HCT116 (cell line): ENCODE measurements at places on chromosomes 1 and 21.

- DNase-seq: no peak
Measured at GRCh38 chr1:19734472-19734999, 65.2 kb downstream of the TMCO4 start.

DNA sequence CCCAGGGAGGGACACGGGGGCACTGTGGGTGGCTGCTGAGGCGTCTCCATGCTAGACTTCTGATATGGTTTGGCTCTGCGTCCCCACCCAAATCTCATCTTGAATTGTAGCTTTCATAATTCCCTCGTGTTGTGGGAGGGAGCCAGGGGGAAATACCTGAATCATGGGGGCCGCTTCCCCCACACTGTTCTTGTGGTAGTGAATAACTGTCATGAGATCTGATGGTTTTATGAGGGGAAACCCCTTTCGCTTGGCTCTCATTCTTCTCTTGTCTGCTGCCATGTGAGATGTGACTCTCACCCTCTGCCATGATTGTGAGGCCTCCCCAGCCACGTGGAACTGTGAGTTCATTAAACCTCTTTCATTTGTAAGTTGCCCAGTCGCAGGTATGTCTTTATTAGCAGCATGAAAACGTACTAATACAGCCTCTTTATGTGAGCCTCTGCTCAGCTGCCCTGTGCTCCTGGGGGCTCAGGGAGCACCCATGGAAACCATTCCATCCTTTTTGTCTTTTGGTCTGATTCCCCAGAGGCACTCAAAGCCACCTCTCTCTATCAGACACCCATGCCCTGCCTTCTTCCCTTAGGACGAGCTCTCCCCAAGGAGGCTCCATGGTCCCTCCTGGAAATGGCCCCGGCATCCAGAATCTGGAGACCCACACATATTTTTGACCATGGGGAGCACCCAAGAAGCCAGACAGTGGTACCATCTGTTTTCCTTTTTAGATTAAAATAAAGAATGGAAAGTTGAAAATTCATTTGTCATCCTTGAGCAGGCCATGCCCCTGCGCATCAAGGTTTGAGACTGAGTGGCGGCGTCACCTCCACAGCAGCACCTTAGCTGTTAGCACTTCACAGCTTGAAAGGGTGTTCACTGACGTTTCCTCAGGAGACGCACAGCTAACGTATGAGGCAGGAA is 65.9 kb upstream of the FAM20B start:
- DNase-seq: no peak

DNA sequence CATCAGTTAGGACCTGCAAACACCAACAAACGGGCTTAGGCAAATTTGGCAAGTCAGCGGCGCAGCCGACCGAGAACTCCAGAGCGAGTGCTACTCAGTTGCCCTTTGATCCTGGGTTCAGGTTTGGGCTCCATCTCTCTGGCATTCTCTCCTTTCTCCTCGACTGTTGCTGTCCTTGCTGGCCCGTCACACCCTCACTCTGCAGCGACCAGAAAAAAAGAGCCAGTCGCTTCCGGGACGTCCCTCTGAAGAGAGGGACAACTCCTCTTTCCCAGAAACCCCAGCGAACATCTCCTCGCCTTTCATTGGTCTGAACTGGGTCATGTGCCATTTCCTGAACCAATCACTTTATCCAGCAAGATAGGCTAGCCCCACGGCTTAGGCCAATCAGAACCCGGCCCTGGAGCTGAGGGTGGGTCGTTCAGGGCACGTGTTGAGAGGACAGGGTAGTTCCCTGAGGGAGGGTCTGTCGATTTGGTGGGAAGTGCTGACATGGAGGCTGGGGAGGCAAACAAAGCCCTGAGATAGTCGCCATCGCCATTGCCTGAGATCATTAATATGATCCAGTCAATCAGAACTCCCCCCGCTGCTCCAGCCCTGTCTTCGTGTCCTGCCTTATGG is 113.7 kb downstream of the PTPRU start:
- no peak for DNase-seq

- no peak for DNase-seq
Measured at GRCh38 chr1:150149271-150150132, at the start of gene PLEKHO1. TSS of gene PLEKHO1 (plus strand) at chr1:150149916. CDS start at chr1:150150258, 342 bp downstream.

- peak; percentile 95 for DNase-seq
Measured at GRCh38 chr1:24683713-24684162, 40.6 kb downstream of the SRRM1 start.

GRCh38 chr21:43723648-43724047 is 4.7 kb downstream of the PDXK start:
- DNase-seq: no peak

DNA sequence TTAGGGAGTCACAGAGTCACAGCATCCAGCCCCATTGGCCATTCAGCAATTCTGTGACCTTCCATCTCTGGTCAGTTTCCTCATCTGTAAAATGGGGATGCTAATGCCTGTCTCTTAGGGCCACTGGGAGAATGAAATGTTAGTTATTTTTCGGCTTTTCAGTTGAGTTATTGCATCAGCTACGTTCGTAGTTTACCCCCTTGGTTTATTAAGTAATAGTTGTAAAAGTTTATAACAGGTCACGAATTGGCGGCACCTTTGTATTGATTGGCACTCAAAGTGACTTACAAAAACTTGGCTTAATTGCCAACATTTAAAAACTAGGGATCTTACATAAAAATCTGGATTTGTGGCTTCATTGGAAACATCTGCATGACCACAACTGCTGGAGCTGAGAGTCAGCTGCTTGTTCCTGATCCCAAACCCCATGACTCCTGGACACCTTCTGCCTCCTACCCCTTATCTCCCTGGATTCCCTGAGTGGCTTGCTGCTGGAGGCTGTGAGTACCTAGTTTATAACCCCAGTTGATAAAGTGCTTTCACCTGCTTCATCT is 23.0 kb upstream of the SLC1A7 start:
- no peak for DNase-seq

DNA sequence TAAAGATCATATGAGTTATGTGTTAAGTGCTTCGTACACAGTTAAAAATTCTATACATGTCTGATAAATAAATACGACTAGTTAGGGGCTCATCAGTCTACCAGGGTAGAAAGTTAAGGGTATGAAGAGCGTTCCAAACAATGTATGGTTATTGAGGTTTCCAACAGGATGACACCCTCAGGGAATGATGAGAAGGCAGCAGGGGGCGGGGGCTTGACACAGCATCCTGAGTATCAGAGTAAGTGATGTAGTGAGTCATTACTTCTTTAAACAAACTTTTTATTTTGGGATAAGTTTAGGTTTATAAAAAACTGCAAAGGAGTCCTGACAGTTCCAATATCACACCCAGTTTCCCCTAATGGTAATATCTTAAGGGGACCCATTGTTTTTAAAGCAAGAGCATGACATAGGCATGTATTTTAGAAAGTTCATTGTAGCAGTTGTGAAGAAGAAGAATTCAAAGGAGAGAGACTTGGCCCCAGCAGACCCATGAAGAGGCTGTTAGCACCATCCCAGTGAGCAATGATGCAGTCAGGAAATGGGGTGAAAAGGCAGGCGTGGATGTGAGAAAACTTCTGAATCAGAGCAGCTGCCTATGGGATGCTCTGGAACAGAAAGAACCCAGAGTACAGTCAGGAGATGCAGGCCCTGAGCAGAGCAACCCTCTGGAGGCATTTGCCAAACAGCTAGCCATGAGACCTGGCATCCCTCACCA is 15.0 kb upstream of the PSMB2 start:
- DNase-seq: no peak

DNA sequence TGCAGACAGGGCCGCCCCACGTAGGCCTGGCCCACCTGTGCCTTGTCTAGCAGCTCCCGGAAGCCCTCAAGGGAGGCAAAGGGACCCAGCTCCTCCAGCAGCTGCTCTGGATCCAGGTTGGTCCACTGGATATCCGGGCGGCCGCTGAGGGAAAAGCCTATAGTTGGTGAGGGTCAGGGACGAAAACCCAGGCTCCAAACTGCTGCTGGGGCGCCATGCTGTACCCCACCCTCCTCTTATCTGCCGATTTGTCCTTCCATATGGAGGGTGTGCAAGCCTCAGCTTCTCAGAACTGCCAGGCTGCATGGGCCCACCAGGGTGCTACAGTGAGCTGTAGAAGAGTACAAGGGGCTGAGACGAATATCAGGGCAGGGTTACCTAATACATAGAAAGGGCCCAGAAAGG is 12.2 kb downstream of the PTCH2 start:
- DNase-seq: no peak

GRCh38 chr21:42248783-42249597 is 30.1 kb downstream of the ABCG1 start:
- DNase-seq: no peak

GRCh38 chr1:64881281-64881680 is 85.1 kb downstream of the JAK1 start:
- no peak for DNase-seq

DNA sequence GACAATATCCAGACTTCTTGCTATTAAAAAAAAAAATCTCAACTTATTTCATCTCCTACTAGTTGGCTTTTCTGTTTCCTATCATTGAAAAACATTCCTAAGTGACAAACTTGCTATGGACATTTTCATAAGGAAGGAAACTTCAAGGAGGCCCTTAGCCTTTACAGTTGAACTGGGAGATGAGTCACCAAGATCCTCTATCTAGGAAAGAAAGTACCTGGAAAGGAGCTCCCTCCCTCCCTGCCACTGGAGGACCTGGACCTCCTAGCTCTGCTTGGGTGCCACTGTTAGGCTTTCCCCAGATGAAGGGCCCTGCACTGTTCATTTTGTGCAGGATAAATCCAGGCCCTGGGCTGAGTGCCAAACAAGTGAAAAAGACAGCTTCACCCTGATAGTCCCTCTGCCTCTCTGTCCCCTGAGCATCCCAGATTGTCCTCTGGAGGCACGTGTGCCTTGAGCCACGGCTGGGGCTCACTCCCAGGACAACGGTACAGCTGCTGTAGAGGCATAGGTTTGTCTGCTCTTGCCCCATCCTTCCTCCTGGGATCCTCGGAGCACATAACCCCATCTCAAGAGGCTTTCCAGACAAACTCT is 40.2 kb upstream of the SOX13 start:
- DNase-seq: no peak

- DNase-seq: no peak
Measured at GRCh38 chr1:236273358-236273757, 8.4 kb downstream of the ERO1B start.

- no peak for DNase-seq
Measured at GRCh38 chr1:202397256-202397655, 48.8 kb downstream of the PPP1R12B start.

- DNase-seq: no peak
Measured at GRCh38 chr21:43362915-43363314, 64.0 kb downstream of the SIK1 start.

DNA sequence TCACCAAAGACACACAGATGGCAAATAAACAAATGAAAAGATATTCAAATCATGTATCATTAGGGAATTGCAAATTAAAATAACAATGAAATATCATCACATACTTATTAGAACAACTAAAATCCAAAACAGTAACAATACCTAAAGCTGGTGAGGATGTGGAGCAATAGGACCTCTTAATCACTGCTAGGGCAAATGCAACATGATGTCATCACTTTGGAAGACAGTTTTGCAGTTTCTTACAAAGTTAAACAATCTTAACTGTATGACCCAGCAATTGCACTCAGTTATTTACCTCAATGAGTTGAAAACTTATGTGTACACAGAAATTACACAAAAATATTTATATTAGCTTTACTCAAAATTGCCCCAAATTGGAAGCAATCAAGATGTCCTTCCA is 47.3 kb downstream of the SELENOF start:
- DNase-seq: no peak
